DMS 273 treated with DMSO at 0.1 percent for 48 hours (cell line): ENCODE measurements at places on chromosomes 3 and 15.

- DNase-seq = no peak
Measured at GRCh38 chr3:159805411-159805772, 183.2 kb upstream of the IL12A start.

DNA sequence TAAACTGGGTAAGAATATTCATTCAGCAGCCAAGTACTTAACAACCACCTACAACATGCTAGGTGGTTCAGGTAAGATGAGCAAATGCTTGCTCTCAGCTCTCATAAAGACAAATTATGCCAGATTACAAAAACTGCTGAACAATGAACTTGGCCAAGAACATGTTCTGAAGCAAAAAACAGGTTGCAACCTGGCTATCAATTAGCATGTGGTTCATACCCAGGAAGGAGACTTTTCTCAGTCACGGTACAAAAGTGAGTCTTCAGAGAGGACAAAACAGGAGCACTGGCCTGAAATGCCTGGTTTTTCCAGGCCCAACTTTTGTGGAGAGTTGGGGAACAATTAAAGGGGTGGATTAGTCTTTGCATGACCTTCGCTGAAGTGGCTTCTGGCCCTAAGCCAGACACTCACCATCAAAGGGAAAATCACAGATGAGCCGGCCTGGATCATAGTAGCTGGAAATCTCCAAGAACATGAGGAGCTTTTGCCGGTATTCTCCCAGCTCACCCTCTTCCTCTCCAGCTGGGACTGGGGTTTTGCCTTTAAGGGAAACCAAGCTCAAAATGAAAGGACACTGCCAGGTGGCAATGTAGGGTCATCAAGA lies 7.6 kb upstream of the PLA2G4F start:
- no peak for DNase-seq

DNA sequence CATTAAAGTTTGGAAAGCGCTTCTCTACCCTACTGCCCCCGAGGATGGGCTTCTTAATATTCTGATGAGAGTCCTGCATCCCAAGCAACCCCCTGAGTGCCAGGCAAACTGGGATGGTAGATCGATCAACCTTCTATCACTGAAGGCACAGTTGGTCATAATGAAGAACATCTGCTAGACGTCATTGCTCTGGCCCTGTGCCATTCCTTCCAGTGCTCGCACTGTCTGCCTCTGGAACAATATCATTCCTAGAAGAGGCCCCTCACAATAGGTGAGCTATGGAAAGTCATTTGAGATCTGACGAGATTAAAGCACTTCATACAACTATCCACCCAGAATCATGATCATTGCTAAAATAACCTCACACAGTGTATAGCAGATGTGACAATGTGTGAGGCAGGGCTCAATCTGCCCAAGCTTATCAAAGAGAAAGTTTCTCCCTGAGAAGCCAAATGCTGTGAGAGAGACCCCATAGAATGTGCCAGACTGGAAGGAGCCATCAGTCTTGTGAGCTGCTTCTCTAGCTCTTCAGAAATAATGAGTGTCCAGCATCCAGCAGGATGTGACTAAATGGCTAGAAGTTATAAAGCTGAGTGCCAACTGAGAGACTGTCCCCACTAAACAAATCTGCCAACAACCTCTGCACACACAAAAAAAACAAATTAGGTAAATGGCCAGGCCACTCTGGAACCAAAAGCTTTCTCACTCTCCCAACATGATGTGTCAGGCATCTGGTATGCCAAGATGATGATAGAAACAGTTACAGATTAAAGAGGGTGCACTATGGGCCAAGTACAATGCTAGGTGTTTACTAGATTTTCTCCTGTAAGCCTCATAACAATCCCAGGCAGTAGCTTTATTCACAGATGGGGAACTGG lies 165.5 kb downstream of the NECTIN3 start:
- no peak for DNase-seq

DNA sequence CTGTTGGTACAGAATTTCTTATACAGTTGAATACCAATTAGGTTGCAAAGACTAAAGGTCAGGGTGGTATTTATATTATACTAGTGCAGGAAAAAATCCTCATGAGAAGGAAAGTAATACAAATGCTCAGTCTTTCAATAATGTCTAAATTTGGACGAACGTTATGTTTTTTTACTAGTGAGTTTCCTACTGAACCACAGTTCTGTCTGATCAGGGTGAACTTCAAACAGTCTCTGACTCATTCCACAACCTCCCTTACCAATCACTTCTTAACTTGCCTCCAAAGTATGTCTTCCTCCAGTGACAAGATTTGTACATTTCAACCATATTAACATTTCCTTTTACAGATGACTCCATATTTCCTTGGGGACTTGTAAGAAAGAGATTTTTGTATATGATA lies 3.4 kb downstream of the TMEM212 start:
- no peak for DNase-seq

GRCh38 chr3:32045091-32045915 lies 61.1 kb upstream of the GPD1L start:
- peak; percentile 93 for DNase-seq

DNA sequence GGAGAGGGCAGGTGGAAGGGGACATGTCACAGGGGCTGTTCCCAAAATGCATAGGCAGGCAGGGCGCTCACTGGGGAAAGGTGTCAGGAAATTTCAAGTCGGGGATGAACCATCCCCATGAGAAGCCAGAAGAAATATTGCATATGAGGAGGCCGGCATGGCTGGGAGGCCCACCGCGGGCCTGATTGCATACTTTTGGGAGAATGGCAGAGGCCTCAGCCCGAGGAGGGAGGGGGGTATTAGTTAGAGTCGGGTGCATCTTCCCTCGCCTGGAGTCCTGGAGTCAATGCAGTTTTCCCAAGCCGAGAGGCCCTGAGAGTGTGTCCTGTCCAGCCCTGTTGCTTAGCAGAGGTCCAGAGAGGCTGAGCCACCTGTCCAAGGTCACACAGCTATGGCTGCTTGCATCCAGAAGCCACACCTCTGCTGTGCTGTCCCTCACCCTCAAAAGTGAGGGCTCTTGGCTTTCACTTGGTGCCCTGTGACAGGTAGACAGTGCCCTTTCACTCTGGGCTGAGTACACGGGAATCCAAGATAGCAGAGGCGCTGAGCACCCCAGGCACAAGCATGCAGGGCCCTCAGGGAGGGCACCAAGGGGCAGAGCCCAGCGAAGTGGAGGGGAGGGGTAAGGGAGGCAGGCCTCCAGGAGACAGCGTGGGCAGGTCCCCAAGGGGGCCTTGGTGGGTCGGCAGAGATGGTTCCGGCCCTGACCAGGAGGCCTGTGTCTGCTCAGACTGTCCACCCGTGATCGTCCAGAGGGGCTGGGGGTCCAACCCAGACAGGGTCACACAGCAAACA lies 48.5 kb downstream of the GRIP2 start:
- DNase-seq = no peak

- DNase-seq = no peak
Measured at GRCh38 chr3:43024181-43024885, 45.2 kb downstream of the GASK1A start.

GRCh38 chr3:71360764-71361163 lies 222.8 kb downstream of the FOXP1 start:
- DNase-seq = no peak

DNA sequence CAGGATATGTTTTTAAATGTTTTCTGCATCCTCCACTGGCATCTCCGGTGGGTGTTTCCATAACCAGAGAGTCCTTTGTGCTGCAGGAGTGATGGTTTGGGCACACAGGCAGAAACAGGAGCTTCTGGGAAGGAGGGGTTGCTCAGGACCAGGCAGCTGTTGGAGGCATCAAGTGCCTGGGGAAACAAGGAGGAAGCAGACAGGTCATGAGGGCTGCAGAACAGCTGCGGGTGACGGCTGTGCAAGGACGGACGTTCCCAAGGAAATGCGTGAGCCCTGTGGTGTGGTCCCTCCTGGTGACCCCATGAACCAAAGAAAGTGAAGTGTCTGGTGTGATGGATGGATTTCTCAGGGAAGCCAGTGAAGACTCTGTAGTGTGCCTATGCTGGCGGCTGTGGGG lies 61.2 kb upstream of the TNFAIP8L3 start:
- no peak for DNase-seq

DNA sequence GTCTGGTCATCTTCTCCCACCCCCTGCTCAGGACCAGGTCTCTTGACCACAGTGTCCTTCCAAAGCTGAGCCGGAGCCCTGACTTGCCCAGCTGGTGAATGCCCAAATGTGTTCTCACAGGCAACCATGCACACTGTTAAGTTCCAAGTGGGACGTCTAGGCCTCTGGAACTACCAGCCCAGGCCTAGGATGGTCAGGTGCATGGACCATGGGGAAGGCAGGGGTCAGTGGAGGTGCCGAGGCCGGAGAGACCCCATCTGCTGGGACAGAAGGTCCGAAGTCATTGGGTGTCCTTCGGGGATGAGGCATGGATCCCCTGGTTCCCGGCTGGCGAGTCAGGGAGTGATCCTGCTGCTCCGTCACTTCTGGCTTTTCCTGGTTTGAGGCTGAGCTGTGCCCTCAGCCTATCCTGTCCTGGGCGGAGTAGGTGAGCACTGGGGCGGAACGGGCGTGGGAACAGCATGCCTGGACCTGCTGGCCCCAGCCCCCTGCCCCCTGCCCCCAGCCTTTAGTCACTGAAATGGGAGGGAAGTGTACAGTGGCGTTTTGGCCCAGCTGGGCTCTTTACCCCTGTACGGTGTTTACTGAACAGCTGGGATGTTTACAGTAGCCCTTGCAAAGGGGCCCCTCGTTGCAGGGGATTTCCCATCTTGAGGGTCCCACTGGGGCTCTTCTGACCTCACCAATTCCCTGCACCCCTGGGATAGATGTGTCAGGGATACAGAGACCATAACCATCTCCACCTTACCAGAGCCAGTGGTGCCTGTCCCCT lies 12.1 kb downstream of the SEMA3F start:
- no peak for DNase-seq

DNA sequence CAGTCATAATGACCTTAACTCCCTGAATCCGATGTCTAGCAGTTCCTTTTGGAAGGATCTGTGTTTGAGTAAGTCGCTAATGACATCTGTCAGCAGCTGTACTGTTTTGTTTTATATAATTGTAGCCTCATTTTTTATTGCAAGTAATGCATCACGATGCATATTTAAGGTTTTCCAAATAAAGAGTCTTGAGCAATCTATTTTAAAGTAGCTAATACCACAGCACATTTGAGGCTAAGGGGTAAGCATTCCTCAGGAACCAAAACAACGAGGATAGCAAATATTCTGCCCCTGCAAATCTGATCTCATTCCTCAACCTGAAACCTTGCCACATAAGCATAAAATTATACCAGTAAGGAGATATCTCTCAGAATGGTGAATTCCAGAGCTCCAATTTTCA lies 98.7 kb downstream of the TBC1D5 start:
- no peak for DNase-seq

DNA sequence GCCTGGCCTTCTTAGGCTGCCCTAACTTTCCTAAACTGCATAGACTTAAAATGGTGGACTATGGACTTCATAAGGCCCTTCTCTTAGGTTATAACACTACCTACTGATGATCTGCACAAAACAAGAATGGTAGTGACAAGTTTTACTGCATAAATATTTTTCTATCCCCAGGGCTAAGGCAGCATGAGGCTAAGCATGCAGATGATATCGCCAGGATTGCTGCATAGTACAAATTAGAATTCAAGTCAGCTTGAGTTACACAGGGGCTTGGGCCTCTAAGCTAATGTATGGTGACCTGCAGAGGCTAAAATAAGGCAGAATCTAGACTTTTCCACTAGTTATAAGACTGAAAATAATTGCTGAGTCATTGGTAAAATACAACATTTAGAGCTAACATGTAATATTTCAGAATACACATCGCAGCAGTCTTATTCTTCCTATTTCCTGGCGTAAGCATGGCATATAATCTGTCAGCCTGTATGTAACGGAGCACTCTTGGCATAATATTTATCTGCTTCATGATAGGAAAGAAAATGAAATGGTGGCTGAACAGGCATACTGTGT lies 15.3 kb upstream of the RBMS3 start:
- DNase-seq = no peak

GRCh38 chr3:171240504-171240835 lies 213.9 kb upstream of the SLC2A2 start:
- no peak for DNase-seq

GRCh38 chr3:134567605-134568004 lies 81.7 kb downstream of the CEP63 start:
- no peak for DNase-seq

DNA sequence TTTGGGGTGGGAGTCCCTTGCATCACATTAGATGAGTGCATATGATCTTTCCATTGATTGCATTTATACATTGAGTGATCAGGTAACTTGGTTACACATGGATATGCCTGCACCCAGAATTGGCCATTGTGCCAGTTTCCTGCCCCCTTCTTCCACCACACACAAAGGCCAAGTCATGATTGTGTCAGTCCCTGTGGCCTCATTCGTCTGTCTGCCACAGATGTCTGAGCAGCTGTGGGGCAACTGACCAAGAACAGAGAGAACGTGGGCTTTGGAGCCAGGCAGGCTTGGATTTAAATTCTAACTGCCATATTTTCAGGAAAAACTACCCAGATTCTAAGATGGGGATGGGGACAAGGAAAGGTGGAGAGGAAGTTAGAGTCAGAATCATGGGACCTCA lies 27.0 kb downstream of the CCNL1 start:
- no peak for DNase-seq

DNA sequence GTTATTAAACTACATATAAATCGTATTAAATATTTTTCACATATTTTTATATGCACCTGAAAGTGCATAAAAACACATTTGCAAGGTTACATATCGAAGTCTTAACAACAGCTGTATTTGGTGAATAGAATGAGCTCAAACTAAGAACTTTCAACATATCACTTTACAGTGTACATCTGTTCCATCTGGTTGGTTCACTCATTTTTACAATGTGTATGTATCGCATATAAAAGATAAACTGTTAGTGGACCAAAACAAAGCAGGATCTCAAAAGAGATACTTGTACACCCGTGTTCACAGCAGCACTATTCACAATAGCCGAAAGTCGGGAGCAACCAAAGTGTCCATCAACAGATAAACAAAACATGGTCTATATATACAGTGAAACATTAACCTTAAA lies 55.8 kb downstream of the TBL1XR1 start:
- DNase-seq = peak; percentile 52

- DNase-seq = no peak
Measured at GRCh38 chr3:161600173-161600572, 103.6 kb downstream of the OTOL1 start.

DNA sequence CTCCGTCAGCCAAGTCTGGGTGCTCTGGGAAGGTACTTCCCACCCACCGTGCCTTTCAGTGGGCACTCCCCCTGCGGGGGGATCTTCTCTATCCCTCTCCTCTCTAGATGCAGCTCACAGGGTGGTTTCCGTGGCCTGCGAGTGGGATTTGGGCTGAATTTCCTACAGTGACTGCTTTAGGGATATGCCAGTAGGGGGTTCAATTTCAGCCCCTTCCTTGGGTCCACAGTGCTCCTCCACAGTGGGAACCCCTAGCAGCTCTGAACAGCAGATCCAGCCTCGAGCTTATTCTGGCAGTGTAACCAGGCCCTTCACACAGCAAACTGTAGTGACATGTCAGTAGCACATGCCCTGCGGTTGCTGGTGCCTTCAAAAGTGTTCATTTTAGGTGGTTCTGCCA lies 155.7 kb downstream of the CHDH start:
- no peak for DNase-seq

DNA sequence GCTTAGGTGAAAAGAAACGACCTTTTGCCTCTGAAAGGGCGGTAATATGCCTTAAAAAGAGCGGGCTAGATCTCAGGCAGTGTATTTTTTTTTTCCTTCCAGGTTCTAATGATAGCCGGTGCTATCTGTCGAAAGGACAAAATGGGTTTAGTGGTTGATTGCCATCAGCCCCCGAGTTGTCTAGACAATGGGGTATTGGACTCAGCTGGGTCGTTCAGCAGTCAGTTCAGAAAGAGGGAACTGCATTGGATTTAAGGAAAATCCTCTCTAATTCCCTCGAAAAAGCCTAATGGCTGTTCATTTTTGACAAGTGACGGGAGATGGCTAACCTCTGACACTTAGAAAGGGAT lies 728 bp downstream of the EIF2B5 start:
- no peak for DNase-seq
